Activated CD8-positive, alpha-beta memory T cell treated with anti-CD3 and anti-CD28 coated beads, Interleukin-2, amount 50 U/mL, for 4 hours (primary cell): ENCODE measurements at places on chromosomes 1 and 21.

DNA sequence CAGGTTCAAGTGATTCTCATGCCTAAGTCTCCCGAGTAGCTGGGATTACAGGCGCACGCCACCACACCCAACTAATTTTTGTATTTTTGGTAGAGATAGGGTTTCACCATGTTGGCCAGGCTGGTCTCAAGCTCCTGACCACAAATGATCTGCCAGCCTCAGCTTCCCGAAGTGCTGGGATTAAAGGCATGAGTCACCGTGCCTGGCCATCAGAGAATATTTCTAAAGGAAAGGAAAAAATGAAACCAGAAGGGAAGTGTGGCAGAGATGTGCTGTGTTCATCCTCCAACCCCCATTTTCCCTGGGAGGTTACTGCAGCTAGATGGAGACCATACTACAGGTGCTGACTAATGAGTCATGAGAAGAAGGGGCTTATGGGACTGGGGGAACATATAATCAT is 964.1 kb downstream of the TTLL7 start:
- no peak for DNase-seq

DNA sequence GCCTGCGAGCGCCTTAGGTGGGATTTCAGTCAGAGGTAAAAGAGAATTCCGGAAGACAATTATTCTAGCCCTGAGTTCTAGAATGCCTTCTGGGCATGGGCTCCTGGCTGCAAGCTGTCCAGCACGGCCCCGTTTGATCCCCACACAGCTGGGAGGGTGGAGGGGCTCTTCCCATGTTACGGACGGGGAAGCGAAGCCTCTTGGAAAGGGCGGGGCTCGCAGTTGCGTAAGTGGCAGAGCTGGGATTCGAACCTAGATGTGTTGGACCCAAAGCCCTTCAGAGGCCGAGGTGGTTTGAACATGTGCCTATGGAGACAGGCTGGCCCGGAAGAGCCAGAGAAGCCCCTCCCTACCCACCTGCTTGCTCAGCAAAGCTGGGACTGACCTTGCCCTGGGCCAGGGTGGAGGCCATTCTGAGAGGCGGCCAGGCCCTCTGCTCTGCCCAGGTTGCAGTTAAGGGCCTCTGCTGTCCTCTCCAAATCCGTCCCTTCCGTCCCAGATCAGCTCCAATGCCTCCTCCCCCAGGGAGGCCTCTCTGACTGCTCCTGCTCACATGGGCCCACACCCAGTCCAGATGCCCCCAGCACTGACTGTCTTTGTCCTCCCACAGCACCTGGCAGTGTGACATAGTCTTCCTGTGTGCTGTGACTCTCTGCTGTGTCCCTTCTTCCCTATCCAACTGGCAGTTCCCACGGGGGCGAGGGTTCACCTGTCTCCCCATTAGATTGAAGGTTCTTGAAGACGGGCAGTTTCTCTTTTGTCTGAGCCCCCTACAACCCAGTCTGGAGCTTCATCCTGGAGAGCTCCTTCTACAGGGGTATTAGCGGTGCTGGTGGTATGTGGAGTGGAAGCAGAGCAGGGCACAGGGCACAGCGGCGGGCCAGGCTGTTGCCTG is 1.2 kb upstream of the HSPB7 start:
- DNase-seq, result no peak

DNA sequence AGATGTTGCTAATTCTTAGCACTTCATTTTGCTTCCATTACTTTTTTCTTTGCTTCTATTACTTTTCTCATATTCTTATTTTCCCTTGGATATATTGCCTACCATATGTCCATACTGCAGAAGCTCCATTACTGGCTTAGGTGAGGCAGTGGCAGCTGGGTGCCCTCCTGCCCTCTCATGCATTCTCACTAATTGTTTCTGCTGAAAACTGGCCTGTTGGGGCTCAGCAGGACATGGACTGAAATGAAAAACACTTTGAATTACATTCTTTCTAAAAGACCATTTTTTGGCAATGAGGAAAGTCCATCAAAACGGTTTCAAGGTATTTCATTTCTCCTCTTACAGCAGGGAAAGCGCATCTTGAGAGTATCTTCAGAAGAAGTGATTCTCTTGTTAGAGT is 122.9 kb downstream of the MAST2 start:
- DNase-seq, result no peak

- DNase-seq, result no peak
Observed at GRCh38 chr1:236342403-236343245, 51.5 kb upstream of the EDARADD start.

DNA sequence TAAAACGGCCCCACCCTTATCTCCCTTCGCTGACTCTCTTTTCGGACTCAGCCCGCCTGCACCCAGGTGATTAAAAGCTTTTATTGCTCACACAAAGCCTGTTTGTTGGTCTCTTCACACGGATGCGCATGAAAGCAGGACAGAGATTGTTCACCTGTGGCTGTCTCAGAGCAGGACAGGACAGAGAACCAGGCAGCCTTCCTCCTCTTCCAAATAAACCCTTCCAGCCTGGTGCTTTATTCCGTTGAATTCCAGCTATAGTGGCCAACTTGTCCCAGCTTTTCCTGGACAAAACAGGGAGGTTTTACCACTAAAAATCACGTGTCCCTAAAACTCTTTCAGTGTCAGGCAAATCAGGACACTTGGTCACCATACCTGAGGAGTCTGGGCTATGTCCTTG is 9.5 kb upstream of the DMRTB1 start:
- no peak for DNase-seq
